ENCODE measurements at places on chromosomes 11 and 22.

DNA sequence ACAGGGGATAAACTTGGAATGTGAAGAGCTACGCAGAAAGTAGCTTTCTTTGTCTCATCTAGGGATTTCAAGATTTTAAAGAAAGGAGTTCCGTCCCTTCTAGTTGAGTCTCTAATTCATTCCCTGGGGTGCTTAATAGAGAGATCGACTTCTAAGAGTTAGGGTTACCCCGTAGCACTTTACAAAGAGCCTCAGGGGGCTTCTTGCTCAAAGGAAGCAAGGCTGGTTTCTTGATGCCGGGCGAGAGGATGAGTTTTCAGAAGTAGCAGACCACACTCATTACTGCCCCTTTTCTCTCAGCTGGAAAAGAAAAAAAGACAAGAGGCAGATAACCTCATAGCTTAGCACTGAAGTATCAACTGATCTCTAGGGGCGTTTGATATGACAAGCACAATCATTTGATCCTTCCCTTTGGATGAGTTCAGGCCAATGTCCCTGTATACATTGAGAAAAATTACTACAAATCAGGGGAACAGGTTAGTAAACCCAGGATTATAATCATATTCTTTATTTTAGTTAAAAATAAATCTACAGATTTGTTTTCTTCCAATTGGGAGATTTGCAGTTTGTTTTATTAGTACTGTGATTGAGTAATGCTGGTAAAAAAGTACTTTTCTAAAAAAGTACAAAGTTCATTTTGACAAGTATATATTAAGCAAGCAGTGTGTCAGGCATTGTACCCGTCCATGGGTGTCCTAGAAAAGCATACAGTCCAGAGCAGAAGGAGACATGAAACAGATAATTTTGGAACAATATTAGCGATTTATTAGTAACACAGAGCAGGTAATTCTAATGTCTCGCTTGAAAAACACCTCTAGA, 18.7 kb downstream of the ELMOD1 start:
- no peak for DNase-seq

DNA sequence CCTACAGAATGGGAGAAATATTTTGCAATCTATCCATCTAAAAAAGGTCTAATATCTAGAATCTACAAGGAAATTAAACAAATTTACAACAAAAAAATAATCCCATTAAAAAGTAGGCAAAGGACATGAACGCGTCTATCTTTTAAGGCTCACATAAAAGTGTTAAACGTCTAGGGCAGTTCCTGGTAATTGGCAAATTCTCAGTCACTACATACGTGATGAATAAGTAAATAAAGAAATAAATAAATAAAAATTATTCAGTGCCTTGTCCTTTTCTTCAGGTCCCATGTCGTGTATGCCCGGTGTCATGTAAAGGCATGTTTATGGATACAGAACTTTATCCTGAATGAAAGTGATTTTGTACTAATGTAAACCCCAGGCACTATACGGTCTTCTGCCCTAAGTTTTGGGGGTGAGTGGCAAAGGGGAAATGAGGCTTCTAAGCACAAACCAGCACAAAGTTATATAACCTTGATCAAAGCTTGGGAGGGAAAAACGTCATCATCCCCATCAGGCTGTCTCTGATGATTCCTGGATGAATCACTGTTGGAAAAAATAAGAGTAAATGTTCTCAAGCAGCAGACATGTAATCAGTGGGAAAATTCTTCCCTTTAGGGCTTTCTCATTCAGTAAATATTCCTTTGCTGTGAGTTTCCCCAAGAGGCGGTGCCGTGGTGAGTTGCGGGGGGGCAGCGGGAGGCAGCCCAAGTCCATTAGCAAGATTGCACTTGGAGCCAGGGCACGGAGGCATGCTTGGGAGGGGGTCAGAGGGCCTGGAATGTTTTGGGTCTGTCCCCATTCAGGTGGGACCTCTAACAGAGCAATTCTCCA, 30.4 kb upstream of the MICAL2 start:
- DNase-seq = no peak

DNA sequence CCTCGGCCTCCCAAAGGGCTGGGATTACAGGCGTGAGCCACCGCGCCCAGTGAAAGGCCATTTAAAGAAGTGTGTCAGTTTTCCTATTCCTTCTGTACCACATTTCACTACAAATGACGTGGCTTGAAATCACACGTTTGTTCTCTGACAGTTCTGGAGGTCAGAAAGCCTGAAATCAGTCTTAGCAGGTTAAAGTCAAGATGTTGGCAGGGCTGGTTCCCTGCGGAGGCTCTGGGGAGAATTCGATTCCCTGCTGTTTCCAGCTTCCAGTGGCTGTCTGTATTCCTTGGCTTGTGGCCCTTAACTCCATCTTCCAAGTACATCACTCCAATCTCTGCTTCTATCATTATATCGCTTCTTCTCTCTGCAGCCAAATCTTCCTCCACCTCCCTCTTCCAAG, 383.2 kb downstream of the LARGE1 start:
- DNase-seq = no peak

DNA sequence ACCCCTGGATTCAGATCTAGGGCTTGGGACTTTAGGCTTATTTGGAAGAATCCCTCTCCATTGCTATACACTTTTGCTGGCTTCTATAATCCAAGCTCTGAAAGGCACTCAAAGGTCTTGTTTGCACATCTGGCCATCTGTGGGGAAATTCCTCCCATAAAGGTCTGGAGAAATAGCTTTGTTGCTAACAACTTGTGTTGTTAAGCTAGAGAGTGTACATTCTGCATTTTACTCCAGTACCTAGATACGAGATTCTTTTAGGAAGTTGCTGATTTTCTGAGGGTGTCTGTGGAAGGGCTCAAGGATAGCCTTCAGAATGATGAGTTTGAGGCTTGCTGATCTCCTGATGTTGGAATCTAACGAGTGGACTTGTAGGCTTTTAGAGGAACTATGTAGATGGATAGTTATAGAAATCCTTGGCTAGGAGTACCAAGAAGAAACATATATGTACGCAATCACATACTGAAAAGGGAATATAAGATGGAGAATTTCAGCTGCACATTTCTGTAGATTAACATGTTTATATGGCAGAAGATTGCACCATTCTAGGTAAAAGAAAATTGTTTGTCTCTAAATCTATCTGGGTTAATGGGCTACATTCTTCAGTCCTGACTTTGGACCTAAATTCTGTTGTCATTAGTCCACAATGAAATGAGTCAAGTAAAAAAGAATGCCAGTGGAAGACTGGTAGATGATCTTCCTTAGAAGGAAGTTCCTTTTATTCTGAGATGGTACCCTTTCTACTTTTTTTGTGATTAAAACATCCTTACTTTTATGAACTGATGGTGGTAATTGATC, 51.0 kb downstream of the UBASH3B start:
- DNase-seq = no peak

DNA sequence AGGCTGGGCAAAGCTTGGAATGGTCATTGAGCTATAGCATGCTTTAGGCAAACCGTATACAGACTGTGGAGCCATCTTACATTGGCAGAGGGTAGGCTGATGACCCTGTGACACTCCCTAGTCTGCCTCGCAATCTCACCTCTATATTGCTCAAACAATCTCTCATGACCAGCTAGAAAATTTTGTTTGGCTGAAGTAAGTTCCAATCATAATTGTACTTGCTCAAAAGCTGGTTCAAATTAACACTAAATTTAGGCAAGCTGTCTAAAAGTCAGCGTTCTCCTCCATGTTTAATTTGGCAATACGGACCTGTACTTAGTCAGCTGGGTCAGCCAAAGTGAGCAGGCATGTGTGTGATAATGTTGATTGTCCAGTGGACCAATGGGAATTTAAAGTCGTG, 133.0 kb downstream of the SWAP70 start:
- DNase-seq = no peak

DNA sequence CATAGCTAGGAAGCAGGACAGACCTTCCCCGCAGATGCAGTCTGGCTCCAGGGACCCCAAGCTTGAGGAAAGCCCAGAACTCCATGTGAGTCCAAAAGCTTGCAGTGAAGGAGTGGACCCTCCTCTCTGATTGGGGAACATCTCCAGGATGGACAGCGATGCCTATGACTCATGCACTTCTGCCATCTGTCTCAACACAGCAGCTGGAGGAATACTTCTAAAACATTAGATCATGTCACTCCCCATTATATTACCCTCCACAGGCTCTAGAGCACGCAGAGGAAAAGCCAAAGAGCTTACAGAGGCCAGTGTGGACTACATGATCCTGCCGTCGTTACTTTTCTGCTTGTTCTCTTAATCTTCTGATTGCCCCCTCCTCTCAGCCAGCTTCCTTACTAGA, 605.7 kb downstream of the INSC start:
- no peak for DNase-seq

- DNase-seq = no peak
These were observed 89.8 kb downstream of the MORC2 start for GRCh38 chr22:30878516-30879414.

GRCh38 chr11:26193694-26194365, 138.1 kb upstream of the ANO3 start:
- no peak for DNase-seq

- DNase-seq = no peak
These were observed 221.0 kb downstream of the HIPK3 start for GRCh38 chr11:33478111-33478573.

GRCh38 chr11:16738947-16739815, 734 bp downstream of the C11orf58 start:
- peak; percentile 15 for DNase-seq

- no peak for DNase-seq
These were observed 27.8 kb downstream of the USP28 start for GRCh38 chr11:113847580-113847979.

DNA sequence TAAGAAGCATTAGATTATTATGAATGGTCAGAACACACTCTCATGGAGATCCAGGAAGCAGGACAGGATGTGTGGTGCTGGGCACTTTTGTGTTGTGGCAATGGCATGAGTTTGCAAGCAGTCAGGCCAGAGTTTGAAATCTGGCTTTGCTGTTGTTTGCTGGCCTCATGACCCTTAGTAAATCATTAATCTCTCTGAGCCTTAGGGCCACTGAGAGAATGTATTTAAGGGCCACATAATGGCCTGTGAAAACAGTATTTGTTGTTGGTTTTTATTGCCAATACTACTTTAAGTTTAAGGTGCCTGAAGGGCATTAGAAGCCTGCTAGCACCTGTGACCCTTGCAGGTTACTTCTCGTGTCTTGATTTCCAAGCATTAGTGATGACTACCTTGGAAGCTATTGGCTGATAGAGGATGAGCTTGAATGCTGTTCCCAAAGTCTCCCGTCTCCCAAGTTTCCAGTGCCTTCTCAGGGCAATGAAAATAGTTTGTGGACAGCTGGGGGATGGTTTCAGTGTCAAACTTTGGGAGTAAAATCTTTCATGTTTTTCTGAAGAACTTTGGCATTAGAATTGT, 24.6 kb downstream of the STIM1 start:
- no peak for DNase-seq

DNA sequence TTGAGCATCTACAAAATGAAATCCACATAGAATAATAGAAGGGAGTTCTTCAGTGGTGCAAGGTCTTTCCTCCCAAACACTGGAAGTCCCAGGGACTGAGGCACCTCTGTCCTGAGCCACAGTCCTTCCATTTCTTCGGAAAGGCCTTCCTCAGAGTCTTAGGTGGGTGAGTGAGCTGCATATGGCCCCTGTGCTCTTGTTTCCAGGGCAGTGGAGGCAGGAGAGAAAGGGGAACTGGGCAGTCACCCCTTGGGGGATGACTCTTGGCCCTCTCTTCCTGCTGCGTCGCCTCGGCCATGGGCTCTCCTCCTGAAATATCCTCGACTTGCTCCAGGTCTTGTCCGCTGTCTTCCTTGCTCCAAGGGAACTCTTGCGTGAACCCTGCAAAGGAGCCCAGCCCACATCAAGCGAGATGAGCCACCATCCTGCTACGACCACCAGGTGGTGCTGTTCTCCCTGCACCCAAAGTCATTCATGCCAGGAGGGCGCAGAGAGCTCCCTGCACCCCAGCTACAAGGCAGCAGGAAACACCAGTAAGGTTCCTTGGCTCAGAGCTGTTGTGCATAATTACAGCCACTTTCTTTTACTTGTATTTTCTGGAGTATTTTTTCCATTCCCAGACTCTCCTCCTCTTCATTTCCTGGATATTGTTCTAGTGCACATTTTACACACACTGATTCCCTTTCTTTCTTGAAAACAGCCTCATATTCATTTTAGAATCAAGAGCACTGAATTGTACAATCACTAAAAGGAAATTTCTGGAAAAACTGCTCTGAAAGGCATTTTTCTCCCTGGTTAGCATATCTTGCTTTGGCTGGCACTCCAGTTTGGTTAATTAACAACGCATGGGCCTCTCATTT, 397.8 kb downstream of the OPCML start:
- DNase-seq = peak; percentile 1

GRCh38 chr22:44199164-44199563, 18.4 kb downstream of the PARVG start:
- no peak for DNase-seq

- DNase-seq = no peak
These were observed 18.4 kb upstream of the SMPD1 start for GRCh38 chr11:6371825-6372224.

DNA sequence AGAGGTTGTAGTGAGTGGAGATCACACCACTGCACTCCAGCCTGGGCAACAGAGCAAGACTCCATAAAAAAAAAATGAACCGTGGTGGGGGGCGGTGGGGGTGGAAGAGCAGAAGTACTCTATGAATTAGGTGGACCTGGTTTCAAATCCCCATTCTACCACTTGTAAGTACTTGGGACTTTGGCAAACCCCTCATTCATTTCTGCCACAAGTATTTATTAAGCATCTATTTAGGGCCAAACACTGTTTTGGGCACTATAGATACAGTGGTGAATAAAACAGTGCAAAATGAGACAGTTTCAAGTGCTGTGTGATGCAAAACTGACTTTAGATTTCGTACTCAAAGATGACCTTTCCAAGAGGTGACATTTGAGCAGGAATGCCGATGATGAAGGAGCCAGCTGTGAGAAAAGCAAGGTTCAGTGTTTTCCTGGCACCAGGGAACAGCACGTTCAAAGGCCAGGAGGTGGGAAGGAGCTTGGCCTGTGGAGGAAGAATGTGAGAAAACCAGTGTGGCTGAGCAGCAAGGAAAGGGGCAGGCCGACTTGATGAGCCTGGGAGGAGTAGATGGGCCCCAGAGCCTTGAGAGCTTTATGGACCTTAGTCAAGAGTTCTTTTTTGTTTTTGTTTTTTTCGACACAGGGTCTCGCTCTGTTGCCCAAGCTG, 1.4 kb upstream of the TMEM134 start:
- DNase-seq = no peak

- no peak for DNase-seq
These were observed 38.1 kb downstream of the COA4 start for GRCh38 chr11:73838443-73839122.

DNA sequence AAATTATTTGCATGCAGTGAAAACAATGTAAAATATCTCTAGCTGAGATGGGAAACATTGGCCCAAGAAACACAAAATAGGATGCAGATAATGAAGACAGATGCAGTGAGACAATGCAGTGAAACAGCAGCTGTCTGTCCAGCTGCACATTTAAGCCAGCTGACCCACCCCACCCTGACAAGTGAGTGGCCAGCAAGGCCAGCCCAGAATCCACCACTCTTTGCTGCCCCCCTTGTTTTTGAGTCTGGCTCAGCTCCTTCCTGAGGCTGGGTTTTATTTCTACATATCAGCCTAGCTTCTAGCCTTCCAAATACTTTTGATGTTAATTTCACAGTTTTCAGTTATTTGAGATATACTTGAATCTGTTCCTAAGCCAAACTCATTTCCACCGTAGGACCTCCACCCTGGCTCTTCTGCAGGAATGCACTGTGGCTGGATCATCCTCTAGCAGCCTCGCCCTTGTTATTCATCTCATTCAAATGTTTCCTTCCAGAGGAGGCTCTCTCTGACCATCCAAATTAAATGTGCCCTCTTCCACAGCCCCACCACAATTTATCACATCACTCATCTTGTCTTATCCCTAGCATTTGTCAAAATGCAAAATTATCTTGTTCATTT, 154.1 kb upstream of the POU2AF2 start:
- no peak for DNase-seq
